ENCODE measurements at places on chromosomes 11 and 22.

- DNase-seq = no peak
Measured at GRCh38 chr11:130400781-130401483, 27.5 kb downstream of the ADAMTS8 start.

- no peak for DNase-seq
Measured at GRCh38 chr22:26383968-26384556, 45.0 kb upstream of the ASPHD2 start.

GRCh38 chr22:46053563-46054090 is 76.7 kb upstream of the WNT7B start:
- DNase-seq = no peak

- no peak for DNase-seq
Measured at GRCh38 chr11:92390783-92391182, 166.2 kb downstream of the FAT3 start.

GRCh38 chr11:19774817-19775580 is 62.4 kb downstream of the NAV2 start:
- no peak for DNase-seq

GRCh38 chr11:65204143-65204542 is 22.4 kb downstream of the CAPN1 start:
- no peak for DNase-seq

DNA sequence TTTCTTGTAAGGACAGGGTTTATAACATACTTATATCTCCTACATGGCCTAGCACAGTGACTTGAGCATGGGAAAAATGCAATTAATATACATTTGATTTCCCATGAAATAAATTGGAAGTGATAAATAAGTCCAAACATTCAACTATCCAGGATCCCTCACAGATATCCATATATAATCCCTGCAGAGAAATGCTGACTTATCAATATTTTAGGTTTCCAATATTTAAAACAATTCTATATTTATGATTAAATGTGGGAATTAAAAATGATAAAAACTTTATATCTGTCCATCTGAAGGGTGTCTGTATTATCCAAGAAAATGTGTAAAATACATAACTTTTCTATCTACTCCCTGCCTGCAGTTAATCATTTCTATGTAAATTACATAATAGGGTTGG is 6.3 kb downstream of the OR10A4 start:
- no peak for DNase-seq

DNA sequence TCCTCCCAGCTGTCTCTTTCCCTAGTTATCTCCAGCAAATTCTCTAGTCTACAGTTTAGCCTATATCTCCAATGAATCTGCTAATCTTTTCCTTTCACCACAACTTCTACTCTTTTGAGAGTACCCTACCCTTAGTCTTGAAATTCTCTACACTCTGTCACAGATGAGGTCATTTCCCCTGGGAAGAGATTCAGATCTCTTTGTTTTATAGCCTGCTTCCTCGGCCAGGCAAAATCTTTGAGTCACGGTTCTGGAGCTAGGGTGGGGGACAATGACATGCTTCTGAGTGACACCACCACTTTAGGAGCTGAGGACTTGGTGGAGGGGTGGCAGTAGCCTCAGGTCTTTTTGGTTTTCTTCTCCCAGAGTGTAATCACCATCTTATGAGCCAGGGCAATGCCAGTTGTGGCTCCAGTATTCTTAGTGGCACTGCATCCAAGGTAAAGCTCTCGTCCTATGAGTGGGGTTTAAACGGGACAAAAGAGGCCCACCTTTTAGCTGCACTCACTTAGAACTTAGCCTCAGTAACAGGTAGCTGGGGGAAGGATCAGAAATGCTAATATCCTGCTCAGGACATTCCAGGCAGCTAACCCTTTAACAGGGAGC is 98.5 kb upstream of the RRM1 start:
- DNase-seq = no peak

DNA sequence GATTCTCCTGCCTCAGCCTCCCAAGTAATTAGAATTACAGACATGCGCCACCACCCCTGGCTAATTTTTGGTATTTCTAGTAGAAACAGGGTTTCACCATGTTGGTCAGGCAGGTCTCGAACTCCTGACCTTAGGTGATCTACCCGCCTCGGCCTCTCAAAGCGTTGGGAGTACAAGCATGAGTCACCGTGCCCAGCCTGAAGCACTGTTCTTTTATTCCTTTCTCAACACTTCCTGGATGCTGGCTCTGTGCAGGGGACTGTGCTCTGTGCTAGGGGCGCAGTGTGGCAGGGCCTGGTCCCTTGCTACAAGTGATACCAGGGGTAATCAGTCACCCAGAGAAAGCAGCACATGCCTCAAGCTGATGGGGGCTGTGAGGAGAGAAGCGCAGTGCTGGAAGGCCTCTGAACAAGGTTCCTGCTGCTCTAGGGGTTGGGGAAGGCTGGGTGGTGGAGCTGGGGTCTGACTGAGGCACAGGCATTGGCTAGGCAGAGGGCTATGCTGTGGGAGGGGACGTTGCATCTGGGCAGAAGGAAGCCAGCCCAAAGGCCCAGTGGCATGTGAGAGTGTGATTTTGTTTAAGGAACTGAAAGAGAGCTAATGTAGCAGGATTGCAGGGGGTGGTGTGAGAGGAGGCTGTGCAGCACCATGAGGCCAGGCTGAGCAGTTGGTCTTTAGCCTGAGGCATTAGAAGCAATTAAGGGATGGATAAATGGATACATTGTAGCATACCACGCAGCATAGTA is 42.5 kb downstream of the CABIN1 start:
- DNase-seq = no peak

DNA sequence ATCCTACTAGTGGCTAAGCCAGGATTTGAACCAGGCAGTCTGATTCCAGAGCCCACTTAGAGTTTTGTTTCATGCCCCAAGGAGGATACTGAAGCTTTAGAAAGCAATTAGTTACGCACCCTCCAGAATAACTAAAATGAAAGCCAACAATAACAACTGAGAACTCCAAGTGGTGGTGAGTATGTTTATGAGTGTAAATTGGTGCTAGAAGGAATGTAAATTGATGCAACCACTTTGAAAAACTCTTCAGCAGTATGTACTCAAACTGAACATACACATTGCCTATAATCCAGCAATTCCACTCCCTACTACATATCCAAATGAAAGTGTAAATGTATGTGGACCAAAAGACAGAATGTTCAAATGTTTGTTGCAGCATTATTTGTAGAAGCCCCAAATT is 6.7 kb upstream of the ARL14EP start:
- DNase-seq = no peak

DNA sequence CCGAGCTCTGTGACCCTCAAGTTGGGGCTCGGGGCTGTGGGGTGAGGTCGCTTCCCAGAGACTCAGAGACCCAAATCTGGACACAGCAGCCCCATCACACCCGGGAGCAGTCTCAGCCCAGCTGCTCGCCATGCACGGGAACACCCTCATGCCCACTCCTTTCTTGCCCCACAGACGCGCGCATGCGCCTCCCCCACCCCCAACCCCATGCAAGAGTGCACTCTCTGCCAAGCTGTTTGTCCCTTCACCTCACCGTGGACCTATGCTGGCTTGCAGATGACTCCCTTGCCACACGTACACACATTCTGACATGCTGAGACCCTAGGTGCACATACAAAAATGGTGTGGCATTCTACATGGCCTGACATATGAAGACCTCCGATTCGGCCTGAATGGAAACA is 478 bp upstream of the CD248 start:
- DNase-seq = no peak

DNA sequence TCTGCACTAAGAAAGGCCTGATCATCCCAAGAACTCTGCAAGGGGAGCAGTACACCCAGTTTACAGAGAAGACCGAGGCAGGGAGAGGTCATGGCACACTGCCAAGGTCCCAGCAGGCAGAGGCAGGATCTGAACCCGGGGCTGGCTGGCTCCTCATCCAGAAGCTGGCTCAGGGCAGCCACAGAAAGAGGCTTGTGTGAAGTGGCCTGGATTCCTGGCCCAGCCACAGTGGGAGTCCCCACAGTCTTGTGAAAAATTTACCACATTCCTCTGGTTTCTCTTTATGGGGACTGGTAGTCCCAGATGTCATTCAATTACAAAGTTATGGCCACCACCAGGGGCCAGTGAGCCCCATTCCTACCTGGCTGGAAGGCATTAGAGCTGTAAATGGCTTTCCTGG is 440.5 kb downstream of the MIAT start:
- no peak for DNase-seq

DNA sequence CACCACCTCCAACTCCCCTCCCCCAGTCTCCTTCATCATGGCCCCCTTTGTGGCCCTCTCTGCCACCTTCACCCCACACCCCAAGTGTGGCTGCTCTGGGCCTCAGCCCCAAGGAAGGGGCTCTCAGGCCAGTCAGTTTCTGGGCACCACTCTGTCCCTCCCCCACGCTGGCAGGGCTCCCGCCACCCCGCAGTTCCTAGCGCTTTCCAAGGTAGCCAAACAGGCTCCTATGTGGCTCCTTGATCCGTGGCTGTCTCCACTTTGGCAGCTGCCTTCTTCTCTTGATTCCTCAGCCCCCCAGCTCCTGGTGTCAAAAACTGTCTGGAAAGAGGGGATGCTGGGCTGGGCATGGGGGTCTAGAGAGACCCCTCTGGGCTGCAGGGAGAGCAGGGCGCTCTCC is 10.4 kb upstream of the CACNA1I start:
- DNase-seq = no peak

- no peak for DNase-seq
Measured at GRCh38 chr11:535210-535518, 212 bp downstream of the HRAS start.

GRCh38 chr11:80838153-80838552 is 1397.3 kb upstream of the TENM4 start:
- no peak for DNase-seq

DNA sequence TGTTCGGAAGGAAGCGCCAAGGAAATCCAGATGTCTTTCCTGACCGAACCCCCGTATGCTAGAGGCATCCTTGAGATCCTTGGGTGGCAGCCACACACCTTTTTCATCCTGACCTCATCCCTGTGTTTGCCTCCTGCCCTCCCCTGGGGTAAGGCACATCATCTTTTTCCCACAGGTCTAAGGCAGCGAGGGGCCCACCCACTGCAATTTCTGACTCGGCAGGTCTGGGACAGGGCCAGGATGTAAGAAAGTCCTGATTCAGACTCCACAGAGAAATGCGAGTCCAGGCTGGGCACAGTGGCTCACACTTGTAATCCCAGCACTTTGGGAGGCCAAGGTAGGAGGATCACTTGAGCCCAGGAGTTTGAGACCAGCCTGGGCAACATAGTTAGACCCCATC is 10.5 kb downstream of the ZMAT5 start:
- DNase-seq = no peak

DNA sequence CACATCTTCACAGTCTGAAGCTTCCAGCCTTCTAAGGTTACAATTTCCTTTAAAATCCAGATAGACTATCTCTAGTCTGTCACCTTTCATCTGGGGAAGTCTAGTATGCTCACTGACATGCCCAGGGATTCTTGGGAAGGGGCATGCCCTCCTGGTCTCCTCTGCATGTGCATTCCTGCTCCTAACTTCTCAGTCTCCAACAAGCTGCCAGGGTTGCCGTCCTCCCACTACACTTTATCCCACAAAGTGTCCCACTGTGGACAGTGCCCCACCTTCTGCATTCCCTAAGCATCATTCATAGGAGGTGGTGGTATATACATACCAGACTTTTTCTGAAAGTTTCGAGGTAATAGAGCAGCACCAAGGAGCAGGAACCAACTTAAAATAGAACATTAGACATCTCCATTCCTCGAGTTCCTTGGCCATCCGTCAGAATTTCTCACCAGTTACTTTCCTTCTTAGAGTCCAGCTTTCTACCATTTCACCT is 28.7 kb downstream of the EIF3F start:
- no peak for DNase-seq

GRCh38 chr11:134840945-134841344 is 428.9 kb upstream of the B3GAT1 start:
- DNase-seq = no peak

- no peak for DNase-seq
Measured at GRCh38 chr11:111019451-111019850, 226.1 kb upstream of the POU2AF2 start.
